Smooth muscle cell of bladder (primary cell): ENCODE measurements at places on chromosomes 3 and 15. TPM values are rescaled to one million over a fixed set of nuclear protein-coding genes. Genes with fewer than 3 reads are reported as not detected.

Gene SLC28A2
- total RNA-seq = under 0.01 TPM in 1 of 2 replicates, not detected in the other

Gene CILP
- total RNA-seq = 0.28 and 0.65 TPM in 2 replicates

Gene ATP13A5
- total RNA-seq = not detected in 2 replicates

Gene TTC21A
- total RNA-seq = 1.8 and 3.6 TPM in 2 replicates

Gene TGM5
- total RNA-seq = not detected in 2 replicates
